ENCODE measurements at places on chromosomes 2 and 18. TPM values are rescaled to one million over a fixed set of nuclear protein-coding genes. Genes with fewer than 3 reads are reported as not detected.

DNA sequence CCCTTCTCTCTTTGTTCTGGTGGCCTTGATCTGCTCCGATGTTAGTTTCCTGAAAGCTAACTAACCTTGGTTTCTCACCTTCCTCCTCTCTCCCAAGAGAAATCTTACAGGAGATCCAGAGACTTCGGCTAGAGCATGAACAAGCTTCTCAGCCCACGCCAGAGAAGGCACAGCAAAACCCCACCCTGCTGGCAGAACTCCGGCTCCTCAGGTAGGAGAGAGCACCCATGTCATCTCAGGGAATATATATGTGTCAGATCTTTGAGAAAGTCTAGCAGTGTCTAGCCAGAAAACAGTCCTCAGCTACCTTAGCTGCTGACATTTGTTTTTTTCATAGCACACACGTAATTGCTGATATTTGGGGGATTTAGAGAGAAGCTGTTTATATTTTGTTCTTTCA, 148.1 kb downstream of the DTNA start:
- DNase-seq: no peak

PARD3B gene
- 33.6 TPM for polyA plus RNA-seq

SKOR2 gene
- not detected for polyA plus RNA-seq

DNA sequence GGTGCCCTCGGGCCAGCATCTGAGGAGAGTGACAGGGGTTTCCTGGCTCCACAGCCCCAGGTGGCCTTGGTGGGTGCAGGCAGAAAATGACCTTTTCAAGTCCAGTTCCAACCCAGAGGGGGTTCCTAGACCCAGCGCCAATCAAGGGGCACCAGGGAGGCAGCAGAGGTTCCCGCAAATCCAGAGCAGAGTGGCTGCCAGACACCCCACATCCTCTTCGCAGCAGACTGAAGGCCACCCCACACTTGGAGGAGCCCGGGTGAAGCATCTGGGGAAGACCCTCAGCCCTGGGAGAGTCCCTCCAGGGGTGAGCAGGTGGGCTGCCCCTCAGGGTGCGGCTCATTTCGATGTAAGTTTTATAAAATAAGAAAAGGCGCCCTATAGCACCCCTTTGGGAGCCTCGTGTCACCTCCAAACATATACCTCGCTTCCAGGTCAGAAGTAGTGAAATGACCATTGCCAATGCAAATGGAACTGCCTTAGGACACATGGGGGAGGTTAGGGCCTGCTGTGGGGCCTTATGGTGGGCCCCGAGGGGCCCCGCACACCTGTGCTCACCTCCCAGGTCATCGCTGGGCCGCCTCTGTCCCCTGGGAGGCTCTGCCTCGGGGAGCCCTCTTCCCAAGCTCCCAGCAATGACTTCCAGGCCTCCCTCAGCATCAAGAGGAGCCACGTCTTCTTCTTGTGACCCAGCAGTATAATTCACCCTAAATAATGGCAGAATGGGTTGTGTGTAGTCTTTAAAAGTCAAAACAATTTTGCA, 11.0 kb downstream of the RTP5 start:
- no peak for DNase-seq

DNA sequence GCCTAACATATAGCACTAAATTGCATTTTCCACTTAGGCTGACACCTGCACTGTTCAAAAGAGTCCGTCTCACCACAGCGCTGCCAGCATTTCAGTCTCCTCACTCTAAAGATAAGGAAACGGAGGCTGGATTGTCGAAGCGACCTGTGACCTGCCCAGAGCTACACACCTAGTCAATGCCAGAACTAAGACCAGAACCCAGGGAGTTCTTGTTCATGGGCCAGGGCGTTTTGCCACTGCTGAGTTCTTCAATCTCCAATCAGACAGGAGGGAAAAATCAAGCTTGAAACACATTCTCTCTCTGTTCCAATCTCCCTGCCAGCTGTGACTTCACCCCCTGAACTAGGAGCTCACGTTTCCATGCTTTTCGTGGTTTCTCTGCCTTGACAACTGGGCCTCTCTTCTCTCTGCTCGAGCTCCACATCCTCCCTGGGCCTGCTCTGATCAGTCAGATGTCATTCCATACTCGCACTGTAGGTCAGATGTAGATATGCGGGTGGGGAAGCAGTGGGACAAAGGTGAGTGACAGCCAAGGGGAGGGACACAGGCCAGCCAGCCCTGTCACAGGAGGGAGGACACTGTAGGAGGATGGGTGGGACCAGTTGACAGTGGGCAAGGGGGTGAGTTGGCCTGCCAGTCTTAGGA, 221.1 kb upstream of the SMAD2 start:
- DNase-seq: no peak

DNAH6 gene
- polyA plus RNA-seq: 2.6 TPM

GRCh38 chr2:68790600-68790999, 56.0 kb downstream of the ARHGAP25 start:
- DNase-seq: no peak

- DNase-seq: peak; percentile 76
Measured at GRCh38 chr2:95345563-95346230, 48.5 kb downstream of the KCNIP3 start.

DNA sequence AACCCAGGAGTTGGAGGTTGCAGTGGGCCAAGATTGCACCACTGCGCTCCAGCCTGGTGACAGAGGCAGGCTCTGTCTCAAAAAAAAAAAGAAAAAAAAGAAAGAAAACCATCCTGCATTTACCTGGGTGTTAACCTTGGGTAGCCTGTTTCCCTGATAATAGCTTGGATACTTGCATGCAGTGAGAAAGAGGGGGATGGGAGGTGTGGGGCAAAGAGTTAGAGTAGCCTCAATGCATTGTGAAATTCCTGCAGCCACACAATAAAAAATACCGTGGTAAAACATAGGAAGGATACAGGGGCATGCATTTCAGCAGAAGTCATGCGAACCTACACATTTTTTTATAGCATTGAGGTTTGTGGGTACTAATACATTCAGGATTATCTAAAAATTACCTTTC, 76.6 kb upstream of the ZNF516 start:
- DNase-seq: no peak

- DNase-seq: no peak
Measured at GRCh38 chr18:29181151-29181901, 1004.4 kb upstream of the CDH2 start.

CARF gene
- polyA plus RNA-seq: 11.5 TPM

DNA sequence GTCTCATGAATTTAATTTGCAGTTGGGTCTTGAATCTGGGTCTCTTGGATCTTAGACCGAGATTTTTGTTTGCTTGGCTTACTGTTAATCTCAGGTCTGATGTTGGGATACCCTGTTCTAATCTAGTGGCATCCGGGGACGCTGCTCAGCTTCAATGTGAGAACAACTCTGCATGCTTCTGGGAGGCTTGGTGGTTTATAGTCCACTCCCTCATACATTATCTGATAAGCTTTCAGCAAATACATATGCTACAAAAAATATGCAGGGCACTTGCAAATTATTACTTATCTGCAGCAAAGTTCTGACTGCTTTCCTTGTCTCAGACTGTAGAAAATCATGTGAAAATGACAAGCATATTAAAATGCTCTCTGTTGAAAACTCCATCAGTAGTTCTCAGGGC, 39.4 kb downstream of the RNF144A start:
- DNase-seq: no peak

LYG1 gene
- 3.0 TPM for polyA plus RNA-seq

DNA sequence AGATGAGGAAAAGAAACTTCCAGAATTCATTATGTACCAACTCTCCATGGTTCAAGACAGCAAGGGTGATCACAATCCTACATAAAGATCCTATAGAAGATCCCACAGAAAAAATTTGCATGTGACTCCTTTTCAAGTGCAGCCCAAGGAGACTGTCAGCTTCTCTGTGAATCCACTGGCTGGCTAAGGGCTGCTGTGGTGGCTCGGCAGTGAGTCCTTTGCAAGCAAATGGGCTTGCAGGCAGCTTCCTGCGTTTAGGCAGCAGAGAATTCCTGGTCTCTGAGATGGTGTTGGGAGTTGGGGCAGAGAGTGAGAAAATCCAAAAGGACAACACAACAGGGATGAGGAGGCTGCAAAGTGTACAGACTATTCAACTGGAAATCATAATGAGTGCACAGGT, 43.4 kb downstream of the NABP1 start:
- no peak for DNase-seq

DNA sequence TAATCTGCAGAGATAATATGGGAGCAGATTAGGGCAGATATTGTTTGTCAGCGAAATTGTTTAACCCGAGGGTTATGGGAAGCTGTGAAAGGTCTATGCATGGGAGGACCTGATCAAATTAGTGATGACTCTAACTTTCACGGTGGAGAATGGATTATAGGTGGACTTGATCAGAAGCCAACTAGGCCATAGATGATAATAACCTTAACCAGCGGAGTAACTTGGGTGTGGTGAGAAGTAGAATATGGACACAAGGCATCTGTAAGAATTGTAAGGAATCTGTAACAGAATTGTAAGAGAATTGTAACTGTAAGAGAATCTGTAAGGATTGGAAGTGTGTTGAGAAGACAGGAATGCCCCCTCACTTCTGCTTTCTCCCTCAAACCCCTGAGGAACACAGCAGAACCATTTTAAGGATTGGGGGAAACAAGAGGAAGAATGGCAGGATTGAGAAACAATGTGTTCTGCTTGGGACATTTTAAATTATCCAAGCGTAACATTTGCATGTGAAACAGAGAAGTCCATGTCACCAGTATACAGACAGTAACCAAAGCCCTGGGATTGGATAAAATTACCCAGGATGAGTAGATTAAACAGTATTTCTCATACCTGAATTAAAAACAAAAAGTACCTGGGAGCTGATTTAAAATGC, 14.9 kb upstream of the SLC39A10 start:
- no peak for DNase-seq

DNA sequence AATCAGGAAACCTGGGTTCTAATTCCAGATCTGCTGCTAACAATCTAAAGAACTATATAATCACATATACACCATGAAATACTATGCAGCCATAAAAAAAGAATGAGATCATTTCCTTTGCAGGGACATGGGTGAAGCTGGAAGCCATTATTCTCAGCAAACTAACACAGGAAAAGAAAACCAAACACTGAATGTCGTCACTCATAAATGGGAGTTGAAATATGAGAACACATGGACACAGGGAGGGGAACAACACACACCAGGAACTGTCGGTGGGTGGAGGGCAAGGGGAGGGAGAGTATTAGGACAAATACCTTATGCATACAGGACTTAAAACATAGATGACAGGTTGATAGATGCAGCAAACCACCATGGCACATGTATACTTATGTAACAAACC, 33.2 kb downstream of the CDH2 start:
- DNase-seq: no peak

GRCh38 chr2:88131201-88131998, 3.5 kb upstream of the FABP1 start:
- no peak for DNase-seq

DNA sequence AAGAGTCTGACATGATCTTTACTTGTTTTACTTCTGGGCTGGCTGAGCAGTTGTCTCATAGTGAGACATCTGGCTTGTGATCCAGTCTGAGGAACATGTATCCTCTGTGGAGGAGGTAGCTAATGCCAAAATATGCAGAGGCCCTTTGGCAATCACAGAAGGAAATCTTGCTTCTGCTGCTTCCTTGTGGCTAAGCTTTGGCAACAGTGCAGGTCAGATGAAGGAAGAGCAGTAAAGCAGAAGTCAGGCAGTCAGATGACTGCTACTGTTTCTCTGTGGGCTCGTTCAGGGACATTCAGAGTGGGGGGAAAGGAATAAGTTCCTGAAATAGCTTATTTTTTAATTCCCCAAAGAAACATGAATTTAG, 22.3 kb downstream of the DOK1 start:
- no peak for DNase-seq

- no peak for DNase-seq
Measured at GRCh38 chr2:168353251-168353650, 102.8 kb upstream of the CERS6 start.
